SJSA1 (cell line): ENCODE measurements at places on chromosomes 4 and X. TPM values are rescaled to one million over a fixed set of nuclear protein-coding genes. Genes with fewer than 3 reads are reported as not detected.

DNA sequence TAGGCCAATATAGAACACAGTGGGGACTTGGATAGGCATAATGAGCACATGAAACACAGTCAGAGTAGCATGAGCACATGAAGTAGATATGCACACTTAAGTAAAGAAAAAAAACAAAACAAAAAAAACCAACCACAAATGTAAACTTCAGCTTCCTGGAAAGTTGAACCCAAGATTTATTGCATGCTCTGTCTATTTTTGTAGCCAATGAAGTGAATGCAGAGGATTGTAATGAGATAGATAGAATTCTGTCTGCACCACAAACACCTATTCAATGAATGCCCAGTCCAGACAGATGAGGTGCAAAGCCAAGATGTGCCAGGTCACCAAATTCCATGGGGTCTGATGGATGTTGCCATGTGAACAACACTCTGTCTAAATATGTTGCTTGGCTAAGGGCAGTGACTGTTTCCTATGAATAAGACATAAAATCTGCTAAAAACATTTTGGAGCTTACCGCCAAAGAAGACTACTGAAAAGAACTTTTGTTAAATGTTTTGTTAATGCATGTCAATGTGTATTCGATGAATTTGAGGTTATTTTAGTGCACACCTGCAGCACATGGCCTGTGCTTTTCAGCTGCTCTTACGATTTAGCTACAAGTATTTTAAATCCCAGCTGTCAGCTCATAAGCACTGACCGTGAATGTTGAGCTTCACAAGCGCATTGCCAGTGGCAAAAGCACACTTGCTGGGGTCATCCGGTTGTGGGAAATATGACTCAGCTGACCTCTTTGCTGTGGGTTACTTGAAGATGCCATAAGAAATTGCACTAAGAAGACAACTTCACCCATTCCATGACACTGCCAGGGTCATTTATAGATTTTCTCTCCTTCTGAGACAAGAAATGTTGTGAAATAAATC is 374.8 kb upstream of the GNPDA2 start:
- DNase-seq, result no peak

- no peak for DNase-seq
Observed at GRCh38 chr4:154720618-154721267, 23.1 kb upstream of the LRAT start.

GRCh38 chrX:77415882-77416281 is 31.3 kb upstream of the FGF16 start:
- DNase-seq, result no peak

- no peak for DNase-seq
Observed at GRCh38 chr4:83317671-83318070, 17.0 kb downstream of the HPSE start.

Gene TAF7L
- total RNA-seq, result 0.08 TPM in 1 of 2 replicates, not detected in the other
